ENCODE measurements at places on chromosomes 12 and 14.

DNA sequence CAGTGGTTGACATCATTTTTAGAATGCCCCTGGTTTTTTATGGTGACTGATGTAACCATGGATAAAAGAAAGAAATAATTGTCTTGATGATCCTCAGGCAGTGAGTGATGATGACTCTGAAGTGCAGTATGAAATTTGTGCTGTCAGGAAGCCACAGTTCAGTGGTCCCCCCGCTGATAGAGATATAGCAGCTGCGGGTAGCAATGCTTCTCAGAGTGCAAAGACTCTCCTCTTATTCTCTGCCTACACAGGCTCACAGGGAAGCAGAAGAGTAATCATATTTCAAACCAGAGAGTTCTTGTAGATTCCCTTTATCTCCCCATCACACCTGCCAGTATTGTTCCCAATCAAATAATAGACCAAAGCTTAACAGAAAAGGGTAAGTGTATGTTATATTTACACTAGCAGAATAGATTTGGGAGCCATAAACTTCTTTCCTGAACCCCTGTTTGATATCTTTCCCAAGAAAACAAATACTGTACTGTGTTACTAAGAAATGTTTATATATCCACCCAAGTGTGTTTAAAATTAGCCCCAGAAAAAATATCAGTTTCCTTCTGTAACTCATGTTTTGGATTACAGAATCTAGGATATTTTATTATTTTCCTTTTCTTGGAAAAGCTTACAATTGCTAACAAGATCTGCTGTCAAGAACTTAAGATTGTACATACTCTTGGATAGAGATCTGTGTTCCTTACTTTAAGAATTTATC is 1817.4 kb upstream of the FLRT2 start:
- no peak for DNase-seq

GRCh38 chr12:131622422-131622955 is 88.4 kb upstream of the SFSWAP start:
- DNase-seq: no peak

DNA sequence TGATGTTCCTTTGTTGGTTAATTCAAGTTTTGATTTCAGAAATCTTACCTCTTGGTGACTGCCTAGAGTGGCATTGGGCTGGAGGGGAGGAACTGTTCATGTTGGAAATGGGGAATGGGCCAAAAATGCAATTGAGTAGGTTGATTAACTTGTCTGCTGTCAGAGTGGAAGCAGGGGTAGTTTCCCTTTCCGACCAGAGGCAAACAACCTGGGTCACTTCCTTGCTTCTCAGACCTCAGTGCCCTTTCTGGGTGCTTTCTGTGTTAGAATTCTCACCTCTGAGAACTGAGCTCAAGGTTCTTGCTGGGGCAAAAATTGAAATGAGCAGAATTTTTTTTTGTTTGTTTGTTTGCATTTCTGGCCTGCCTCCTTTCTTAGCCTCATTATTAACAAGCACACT is 2.3 kb upstream of the M6PR start:
- DNase-seq: no peak

- no peak for DNase-seq
These were observed 204.1 kb downstream of the BCL11B start for GRCh38 chr14:99067927-99068326.

- DNase-seq: no peak
These were observed 107.3 kb downstream of the CRADD start for GRCh38 chr12:93784339-93785086.

- DNase-seq: no peak
These were observed 8.5 kb upstream of the KRT5 start for GRCh38 chr12:52528641-52529143.

DNA sequence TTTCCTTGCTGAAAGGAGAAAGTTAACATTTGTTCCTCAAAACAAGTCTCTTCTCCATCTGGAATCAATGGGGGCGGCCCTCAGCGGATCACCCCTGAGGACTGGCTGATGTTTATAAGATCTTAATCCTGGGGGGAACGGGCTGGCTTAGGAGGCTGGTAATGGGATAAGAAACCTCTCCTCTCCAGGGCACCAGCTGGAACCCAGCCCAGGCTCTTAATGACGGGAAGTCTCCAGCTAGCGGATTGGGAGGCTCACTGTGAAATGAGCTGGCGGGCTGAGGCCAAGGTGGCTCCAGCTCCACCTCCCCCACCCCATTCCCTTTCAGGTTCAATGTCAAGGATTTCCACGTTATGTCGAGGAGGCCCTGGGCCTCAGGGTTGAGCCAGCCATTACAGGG is 1133.0 kb downstream of the VRK1 start:
- no peak for DNase-seq

GRCh38 chr14:82510007-82510406 is 976.4 kb upstream of the SEL1L start:
- no peak for DNase-seq

DNA sequence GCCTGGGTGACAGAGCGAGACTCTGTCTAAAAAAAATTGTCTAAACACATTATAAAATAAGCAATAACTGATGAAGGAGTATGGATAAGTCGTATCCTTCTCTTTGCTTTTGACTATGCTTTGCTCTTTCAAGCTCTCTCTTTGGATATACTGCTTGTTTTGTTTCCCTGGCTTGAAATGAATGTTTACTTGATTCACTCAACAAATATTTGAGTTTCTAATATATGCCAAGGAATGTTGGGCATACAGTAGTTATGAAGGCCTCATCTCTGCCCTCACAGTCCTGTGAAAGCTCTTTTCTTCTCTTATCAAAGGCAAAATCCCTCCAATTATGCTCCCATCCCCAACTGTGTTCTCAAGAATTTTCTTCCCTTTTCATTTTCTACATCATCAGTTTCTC is 123.5 kb downstream of the PTPRR start:
- DNase-seq: no peak

DNA sequence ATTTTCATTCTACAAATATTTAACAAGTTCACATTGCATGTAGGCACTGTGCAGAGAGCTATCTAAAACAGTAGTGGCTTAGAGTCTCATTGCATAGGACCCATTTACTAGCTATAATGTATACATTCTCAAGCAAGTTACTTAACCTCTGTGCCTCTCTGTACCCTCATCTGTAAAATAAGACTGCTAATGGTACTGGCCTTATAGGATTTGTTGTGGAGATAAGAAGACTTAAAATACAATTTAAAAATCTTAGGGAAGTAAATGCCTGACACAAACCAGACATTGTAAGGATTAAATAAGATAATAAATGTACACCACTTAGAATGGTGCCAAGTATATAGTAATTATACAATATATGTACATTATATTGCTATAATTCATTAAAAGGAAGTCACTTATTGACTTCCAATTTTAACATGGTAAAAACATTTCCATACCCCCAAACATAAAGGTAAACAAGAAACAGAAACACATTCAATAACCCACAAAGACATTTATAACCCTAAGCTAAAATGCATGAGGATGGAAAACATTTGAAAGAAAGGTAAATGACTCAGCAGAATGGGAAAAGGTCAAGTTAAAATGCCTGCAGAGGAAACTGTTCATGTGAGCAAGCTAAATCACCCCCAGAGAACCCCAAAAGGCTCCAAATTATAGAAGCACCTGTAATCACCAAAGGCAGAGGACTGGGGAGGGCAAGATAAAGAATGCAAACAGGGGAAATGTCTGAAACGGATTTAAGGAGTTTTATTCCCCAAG is 30.8 kb downstream of the RPS6KA5 start:
- DNase-seq: no peak

DNA sequence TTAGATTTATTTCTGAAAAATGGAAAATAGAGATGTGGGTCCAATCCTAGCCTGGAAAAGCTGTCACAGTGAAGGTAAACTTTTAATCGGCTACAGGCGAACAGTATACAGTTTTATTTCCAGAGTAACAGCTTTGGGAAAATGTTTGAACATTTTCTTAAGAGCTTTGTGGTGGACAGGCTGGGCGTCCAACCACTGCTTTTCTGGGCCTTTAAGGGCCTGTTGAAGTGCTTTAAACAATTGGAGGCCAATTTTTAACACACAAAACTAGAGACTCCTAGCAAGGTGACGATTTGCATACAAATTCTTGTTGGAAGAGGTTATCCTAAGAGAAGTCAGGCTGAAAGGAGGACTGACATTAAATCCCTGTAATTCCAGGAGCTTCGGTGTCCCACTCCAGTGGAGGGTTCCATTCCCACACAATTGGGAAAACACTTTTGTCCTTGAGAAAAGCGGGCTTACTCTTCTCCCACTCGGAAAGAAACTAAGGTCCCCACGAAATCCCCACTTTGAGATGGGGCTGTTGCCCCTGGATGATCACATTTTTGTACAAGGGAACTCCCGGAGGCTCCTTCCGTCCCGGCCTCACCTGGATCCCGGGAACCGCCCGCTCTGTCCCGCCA is 26.9 kb downstream of the BCL11B start:
- no peak for DNase-seq

DNA sequence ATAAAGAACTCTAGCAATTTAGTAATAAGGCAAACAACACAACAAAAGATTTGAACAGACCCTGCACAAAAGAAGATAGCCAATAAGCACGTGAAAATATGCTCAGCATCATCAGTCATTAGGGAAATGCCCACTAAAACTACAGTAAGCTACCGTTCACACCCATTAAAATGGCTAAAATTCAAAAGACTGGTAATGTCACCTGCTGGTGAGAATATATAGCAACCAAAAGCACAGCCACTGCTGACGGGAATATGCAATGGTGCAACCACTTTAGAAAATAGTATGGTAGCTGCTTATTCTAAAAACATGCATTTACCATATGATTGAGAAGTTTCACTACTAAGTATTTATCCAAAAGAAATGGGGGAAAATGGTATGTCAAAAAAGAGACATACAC is 74.9 kb downstream of the DPF3 start:
- no peak for DNase-seq

- DNase-seq: peak; percentile 85
These were observed 4.4 kb downstream of the TNS2 start for GRCh38 chr12:53054112-53054878.

DNA sequence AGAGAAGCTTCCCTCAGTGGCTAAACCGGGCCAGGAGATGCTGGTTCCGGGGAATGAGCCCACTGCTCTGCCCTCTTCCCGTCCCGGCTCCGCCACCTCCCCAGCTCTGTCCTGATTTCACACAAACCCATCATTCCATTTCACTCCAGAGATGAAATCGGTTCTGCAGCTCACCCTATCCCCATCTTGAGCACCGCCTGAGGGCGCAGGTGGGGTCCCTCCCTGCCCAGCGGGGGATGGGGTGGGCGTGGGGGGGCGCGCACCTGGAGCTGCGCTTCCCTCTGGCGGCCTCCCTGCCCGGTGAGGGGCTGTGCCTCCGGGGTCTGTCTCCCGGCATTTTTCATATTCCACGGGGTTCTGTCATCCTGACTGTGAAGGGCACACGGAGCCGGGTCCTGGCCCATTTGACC is 44.7 kb downstream of the NOC4L start:
- DNase-seq: no peak

DNA sequence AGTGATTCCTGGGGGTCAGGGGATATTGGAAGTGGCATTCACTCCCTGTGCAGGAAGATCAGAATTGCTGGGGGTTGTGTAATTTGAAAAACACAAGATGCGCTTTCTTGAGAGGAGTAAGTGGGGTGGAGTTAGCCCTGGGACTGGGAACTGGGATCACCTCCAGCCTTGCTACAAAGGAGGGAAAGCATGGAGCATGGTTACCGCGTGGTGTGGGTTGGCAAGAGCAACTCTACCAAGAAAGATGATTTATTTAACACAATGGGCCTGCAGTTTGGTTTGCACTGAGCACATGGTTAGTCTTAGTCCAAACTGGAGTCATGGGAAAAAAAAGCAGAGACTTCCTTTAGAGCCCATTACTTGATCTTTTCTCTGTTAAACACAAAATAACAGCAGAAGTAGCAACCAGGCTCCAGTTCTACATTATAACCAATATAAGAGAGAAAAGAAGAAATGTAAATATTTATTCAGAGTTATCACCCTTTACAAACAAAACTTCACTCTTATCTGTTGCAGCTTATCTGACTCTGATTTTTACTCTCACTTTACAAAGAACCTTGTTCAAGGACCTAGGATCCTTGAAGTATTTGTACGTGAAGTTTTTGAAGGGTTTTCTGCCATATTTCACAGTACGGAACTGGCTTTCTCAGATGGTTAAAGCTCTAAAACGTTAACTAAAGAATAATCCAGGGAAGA is 2.1 kb upstream of the NIN start:
- DNase-seq: no peak

- DNase-seq: no peak
These were observed 122.7 kb downstream of the RGS6 start for GRCh38 chr14:72054911-72055310.

- DNase-seq: no peak
These were observed 305.3 kb downstream of the MED13L start for GRCh38 chr12:115972241-115972640.

GRCh38 chr12:94603434-94604365 is 46.7 kb downstream of the TMCC3 start:
- DNase-seq: peak; percentile 7

- DNase-seq: no peak
These were observed 12.1 kb upstream of the BCDIN3D start for GRCh38 chr12:49854976-49855375.

- DNase-seq: no peak
These were observed 241.4 kb downstream of the BMP4 start for GRCh38 chr14:53715193-53715721.

Data from stimulated activated CD8-positive, alpha-beta memory T cell treated with anti-CD3 and anti-CD28 coated beads, Interleukin-4, amount 100 ng/mL, for 4 hours (primary cell).